ENCODE measurements at places on chromosomes 12 and 14. TPM values are rescaled to one million over a fixed set of nuclear protein-coding genes. Genes with fewer than 3 reads are reported as not detected.
A peak's percentile ranks its signal among the peaks of the same experiment; 100 is the strongest.

The RECQL gene
- 35.8 TPM for polyA plus RNA-seq

- DNase-seq: no peak
These were observed 64.7 kb upstream of the GNPNAT1 start for GRCh38 chr14:52856139-52856538.

- no peak for DNase-seq
These were observed 140.4 kb downstream of the EFCAB11 start for GRCh38 chr14:89814126-89814525.

GRCh38 chr12:53660041-53660440 is 15.8 kb downstream of the ATP5MC2 start:
- DNase-seq: no peak

DNA sequence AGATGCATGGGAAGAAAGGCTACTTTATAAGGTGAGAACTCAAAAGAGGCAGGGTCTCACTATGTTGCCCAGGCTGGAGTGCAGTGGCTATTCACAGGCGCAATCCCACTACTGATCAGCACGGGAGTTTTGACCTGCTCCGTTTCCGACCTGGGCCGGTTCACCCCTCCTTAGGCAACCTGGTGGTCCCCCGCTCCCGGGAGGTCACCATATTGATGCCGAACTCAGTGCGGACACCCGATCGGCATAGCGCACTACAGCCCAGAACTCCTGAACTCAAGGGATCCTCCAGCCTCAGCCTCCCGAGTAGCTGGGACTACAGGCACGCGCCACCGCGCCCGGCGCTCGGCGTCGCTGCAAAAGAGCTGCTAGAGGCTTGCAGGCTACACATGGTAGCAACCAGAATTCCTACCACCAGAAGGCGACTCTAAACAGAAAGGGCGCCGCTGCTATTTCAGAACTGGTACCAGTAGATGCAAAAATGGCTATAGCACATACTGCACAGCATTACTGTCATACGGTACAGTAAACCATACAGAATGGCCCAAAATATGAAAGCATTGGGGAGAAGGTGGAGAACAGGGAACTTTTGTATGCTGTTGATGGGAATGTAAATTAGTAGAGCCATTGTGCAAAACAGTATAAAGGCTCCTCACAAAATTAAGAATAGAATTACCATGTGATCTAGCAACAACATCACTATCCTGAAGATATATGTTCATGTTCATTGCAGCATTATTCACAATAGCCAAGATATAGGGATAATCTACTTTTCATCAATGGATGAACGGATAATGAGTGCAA is 1.2 kb upstream of the NEMF start:
- DNase-seq: peak; percentile 78

The PRORP gene
- polyA plus RNA-seq: 32.7 TPM

The HOXC9 gene
- polyA plus RNA-seq: 25.2 TPM

- no peak for DNase-seq
These were observed 200.6 kb downstream of the ANO4 start for GRCh38 chr12:100995201-100995600.

The FGF6 gene
- polyA plus RNA-seq: not detected

GRCh38 chr12:42957136-42957535 is 367.6 kb upstream of the PRICKLE1 start:
- no peak for DNase-seq

The DLK1 gene
- polyA plus RNA-seq: 10.8 TPM

GRCh38 chr14:33052943-33053342 is 114.3 kb downstream of the NPAS3 start:
- DNase-seq: no peak

DNA sequence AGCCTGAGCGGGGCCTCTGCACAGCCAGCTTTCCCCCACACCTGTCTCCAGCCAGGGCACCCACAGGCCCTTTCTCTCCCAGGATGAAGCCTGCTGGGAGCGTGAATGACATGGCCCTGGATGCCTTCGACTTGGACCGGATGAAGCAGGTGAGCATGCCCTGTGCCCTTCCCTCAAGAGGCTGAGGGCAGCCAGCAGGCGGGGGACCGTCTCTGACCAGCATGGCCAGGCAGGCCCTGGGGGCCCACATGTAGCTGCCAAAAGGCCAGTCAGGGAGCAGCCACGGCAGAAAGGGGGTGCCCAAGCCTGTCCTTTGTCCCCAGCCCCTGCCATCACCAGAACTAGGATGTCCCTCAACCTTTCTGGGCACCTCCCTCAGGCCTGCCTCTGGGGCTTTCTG is 18.3 kb downstream of the DEGS2 start:
- DNase-seq: no peak

- DNase-seq: no peak
These were observed 53.9 kb downstream of the NTN4 start for GRCh38 chr12:95736631-95737030.

- peak; percentile 81 for DNase-seq
These were observed 22.5 kb upstream of the NKX2-8 start for GRCh38 chr14:36604757-36605505.

DNA sequence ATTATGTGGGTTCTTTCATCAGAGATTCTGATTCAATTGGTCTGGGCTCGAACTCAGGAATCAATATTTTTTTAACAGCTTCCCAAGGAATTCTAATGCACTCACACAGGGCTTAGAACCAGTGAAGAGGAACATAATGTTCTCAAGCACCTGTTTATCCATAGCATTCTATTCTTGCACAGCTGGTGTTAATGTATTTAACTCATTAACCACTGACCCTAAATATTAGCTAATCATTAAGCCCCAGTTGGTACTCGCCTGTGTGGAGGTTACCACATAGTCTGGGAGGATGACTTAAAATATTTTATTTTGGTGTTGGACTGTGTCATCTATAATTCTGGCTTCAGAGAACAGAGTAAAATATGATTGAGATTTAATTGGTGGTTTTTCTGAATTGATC is 45.3 kb downstream of the LRP6 start:
- DNase-seq: no peak

The ACOT4 gene
- 3.4 TPM for polyA plus RNA-seq

DNA sequence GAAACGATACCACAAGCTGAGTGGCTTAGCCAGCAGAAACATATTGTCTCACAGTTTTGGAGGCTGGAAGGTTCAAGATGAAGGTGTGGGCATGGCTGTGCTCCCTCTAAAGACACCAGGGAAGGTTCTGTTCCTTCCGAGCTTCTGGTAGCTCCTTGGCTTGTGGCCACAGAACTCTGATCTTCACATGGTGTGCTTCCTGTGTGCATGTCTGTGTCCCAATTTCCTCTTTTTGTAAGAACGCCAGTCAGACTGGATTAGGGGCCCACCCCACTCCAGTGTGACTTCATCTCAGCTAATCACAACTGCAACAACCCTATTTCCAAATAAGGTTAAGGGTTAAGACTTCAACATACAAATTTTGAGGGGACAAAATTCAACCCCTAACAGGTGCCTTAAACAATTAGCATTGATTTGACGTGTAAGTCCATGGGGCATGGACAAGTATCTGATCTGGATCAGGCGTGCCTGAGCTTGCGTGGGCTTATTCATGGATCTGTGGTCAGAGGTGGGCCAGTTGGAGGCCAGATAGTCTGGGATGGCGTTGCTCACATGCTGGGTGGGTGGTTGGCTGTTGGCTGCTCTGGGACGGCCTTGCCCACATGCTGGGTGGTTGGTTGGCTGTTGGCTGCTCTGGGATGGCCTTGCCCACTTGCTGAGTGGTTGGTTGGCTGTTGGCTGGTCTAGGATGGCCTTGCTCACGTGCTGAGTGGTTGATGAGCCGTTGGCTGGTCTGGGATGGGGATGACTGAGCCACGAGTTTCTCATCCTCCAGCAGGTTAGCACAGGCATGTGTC is 88.5 kb downstream of the LGMN start:
- no peak for DNase-seq

The SLC25A29 gene
- 78.0 TPM for polyA plus RNA-seq

- no peak for DNase-seq
These were observed 70.0 kb downstream of the TMTC1 start for GRCh38 chr12:29713729-29714128.

The SLC38A2 gene
- polyA plus RNA-seq: 239 TPM

The KRT77 gene
- not detected for polyA plus RNA-seq

GRCh38 chr12:85720308-85721033 is 115.7 kb downstream of the RASSF9 start:
- no peak for DNase-seq

DNA sequence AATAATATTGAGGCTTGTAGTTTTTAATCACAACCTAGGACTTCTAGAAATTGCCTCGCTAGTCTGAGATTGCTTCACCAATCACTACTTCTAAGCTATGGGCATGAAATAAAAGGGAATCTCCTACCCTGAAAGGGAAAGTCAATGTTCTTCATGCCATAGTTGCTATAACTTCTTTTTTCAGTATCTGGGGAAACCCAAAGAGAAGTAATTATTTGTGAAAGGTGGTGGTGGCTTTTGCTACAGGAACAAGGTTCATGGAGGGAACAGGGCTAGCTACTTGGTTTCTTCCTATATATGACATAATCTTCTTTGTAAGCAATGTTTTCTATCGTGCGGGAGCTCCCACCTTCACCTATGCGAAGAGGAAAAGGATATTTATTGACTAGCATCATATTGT is 61.6 kb upstream of the DNM1L start:
- DNase-seq: no peak

DNA sequence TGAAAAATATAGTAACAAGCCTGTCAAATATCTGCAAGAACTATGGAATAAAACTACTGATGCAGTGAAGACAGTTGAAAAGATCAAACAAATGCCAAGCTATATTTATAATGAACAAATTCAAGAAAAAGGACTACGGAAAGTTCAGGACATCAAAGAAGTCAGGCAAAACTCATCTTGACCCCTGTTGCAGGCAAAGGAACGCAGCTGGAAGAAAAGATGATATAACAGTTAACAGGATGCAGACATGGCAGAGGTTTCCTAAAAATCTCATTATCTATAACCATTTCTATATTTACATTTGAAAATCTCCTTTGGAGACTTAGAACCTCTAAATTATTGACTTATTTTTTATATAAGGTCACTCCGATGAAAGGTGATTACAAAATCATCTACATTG is 34.1 kb downstream of the MDM2 start:
- no peak for DNase-seq

The LRP1-AS gene
- not detected for polyA plus RNA-seq

Measured in left kidney (tissue), 8 donors.